ENCODE measurements at places on chromosomes 3 and 15.

DNA sequence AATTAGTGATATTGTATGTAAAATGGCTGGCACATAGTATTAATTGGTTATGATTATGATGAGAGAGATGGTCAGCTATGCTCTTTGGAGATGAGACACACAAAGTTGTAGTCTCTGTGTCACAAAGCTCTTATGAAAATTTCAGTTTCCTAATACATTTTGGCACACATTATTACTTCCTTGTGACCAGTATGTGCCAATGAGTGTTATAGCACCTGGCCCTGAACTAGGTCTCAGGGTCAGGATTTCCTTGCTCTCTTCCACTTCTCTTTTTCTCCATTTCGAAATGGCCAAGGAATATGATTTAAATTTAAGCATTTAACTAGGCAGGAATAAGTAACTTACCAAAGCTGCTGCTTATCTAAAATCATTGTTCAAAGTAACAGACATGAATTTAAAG lies 28.0 kb downstream of the TIPARP start:
- DNase-seq: peak; percentile 77

DNA sequence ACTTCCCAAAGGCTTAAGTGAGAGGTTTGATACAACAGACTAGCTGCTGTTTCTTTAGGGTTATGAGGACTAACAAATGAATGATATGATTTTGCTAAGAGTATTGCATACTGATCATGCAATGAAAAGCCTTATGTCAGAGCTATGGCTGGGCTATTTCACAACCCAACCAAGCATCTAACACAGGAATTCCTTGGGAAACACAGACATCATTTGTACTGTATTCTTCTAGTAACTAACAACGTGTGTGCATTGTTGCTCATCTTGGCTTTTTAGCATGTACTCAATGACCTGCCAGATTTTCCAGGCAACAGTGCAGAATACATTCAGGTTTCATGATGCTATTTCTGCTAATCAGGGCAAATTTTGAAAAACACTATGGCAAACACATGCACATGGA lies 19.3 kb downstream of the PDZRN3 start:
- DNase-seq: no peak

- DNase-seq: peak; percentile 28
These were observed at the start of gene PLA1A for GRCh38 chr3:119597548-119598288. Gene PLA1A (plus strand): TSS chr3:119597885. CDS start chr3:119597914, 29 bp downstream.

GRCh38 chr3:119631516-119631915 lies 28.9 kb downstream of the POPDC2 start:
- no peak for DNase-seq

DNA sequence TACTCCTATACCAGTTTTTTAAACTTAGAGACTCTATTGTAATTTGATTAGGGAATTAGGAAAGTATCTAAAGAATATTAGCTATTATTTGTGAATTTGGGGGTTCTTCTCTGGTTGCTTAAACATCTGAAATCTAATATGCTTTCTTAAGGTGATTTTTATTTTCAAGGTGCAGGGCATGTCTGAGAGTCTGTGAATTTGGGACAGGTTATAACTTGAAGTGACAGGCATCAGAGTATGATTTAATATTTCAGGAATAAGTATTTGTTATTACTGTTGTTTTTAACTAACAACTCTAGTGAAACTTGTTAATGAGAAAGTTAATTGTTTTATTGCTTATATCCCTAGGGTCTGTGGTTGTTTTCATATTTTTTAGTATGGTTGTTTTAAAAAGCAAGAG lies 321.6 kb upstream of the EPHA3 start:
- DNase-seq: no peak

- peak; percentile 66 for DNase-seq
These were observed 68.5 kb downstream of the TRANK1 start for GRCh38 chr3:36876181-36876936.

GRCh38 chr3:151265866-151266265 lies 12.5 kb downstream of the P2RY14 start:
- DNase-seq: peak; percentile 77

DNA sequence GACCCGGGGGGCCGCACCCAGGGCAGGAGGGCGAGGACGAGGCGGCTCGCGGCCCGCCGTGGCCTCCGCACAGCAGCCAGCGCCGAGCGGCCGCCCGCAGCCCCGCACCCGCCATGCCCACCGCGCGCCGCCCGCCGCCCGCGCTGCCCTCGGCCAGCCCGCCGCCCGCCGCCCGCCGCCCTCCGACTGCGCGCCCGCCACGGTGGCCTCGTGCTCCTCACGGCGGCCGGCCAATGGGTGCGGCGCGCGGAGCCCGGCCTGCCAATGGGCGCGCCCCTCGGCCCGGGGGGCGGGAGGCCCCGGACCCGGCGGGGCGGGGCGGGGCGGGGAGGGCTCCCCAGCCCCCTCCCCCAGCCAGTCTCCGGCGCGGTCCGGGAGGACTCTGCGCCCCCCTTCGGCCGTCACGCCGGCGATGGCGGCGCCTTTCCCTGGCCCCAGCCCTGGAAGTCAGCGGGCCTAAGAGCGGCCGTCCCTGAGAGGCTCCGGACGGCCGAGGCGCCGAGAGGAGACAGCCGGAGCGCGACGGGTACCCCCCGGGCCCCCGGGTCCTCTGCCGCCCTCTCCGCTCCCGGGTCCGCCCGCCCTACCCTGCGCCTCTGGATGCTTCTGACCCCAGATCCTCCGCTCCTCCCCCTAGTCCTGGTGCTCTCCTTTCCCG lies at the start of gene NT5DC2:
TSS of gene NT5DC2 (minus strand) at position 235 of the 658 bp plus-strand sequence. CDS start at position 115, 120 bp downstream.
- DNase-seq: peak; percentile 83

DNA sequence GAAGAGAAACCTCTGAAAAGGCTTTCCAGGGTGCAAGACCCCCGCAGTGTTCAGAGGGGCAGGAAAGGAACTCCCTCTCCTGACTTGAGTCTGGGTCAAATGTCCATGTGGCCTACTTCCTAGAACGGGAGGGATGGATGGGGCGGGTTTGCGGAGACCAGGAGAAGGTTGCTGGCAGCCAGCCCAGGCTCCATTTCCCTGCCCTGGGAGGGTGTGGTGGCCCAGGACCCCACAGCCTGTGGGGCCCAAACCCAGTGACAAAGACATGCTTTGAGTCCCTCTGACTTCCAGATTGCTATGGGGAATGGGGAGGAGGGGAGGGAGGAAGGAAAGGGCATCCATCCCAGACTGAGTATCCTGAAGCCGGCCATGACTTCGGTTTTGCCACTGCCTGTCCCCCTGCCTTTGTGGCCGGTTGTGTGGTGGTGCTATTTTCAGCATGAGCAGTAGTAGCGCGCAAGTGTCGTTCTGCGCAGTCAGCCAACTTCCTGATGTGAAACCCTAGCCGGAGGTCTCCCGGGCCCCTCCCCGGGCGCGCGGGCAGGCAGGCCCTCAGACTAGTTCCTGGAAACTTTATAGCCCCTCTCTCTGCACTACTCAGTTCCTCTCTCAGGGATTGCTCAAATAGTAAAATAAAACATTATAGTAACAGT lies 24.4 kb downstream of the MAGEF1 start:
- peak; percentile 39 for DNase-seq

DNA sequence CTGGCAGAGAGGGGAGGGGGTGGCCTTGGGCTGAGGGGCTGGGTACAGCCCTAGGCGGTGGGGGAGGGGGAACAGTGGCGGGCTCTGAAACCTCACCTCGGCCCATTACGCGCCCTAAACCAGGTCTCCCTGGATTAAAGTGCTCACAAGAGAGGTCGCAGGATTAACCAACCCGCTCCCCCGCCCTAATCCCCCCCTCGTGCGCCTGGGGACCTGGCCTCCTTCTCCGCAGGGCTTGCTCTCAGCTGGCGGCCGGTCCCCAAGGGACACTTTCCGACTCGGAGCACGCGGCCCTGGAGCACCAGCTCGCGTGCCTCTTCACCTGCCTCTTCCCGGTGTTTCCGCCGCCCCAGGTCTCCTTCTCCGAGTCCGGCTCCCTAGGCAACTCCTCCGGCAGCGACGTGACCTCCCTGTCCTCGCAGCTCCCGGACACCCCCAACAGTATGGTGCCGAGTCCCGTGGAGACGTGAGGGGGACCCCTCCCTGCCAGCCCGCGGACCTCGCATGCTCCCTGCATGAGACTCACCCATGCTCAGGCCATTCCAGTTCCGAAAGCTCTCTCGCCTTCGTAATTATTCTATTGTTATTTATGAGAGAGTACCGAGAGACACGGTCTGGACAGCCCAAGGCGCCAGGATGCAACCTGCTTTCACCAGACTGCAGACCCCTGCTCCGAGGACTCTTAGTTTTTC lies 4.9 kb downstream of the ISL2 start:
- DNase-seq: peak; percentile 10

DNA sequence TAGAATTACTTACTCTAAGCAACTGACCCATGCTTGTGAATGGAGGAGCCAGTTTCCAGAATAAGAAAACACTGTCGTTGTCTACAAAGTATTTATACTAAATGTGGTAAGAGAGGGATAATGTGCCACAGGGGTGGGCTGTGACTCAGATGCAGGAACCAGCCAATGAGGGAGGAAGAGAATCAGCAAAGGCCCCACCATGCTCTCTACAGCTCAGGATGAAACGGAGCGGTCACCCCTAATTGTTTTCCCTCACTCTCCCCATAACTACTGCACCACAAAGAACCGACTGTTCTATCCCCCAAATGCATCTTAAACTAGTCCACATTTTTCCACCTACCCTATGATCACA lies 44.5 kb downstream of the BFSP2 start:
- DNase-seq: no peak

GRCh38 chr15:41821831-41822230 lies 6.1 kb upstream of the JMJD7 start:
- DNase-seq: no peak

- peak; percentile 12 for DNase-seq
These were observed 30.8 kb upstream of the SLC25A36 start for GRCh38 chr3:140910860-140911259.

- no peak for DNase-seq
These were observed 218.5 kb upstream of the PRICKLE2 start for GRCh38 chr3:64443546-64444381.

DNA sequence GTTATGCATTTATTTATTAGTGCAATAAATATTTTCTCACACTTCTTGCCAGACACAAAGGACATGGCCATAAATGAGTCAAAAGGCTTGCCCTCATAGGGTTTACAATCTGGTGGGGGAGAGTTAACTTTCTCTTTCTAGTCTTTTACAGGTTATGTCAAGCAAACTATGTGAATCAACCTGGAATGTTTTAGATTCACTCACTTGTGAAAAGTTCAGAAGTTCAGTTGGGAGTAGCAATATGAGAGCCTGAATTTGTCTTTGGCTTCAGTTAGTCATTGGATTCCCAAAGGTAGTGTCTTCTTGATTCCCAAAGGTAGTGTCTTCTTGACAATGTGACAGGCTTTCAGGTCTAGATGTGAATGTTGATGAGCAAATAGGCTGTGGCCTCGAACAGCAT lies 264.8 kb downstream of the SOX2 start:
- no peak for DNase-seq

Data from suppressor macrophage treated with lipopolysaccharide for 4 hours (primary cell).